CD8-positive, alpha-beta memory T cell (primary cell): ENCODE measurements at places on chromosomes 3 and 15.

- no peak overlapping the region for H3K4me3 ChIP-seq
- H3K36me3 ChIP-seq, result no peaks in the 10 kb centered on the region
- H3K4me1 ChIP-seq, result no peaks in the 10 kb centered on the region
- H3K27me3 ChIP-seq, result no peaks in the 10 kb centered on the region
Measured at GRCh38 chr3:133369068-133369440, 30.8 kb upstream of the BFSP2 start.

- DNase-seq, result peak; percentile 97
- H3K27me3 ChIP-seq, result no peaks in the 10 kb centered on the region
- peaks cover 32% of the 10 kb centered on the region for H3K4me1 ChIP-seq
- H3K4me3 ChIP-seq, result peak within 1 kb of the TSS; percentile 86
Measured at GRCh38 chr3:119293871-119294695, at the start of gene ARHGAP31. ARHGAP31 (plus strand) TSS chr3:119294383; CDS start chr3:119294905, 522 bp downstream.

GRCh38 chr3:126446791-126447190 is 28.9 kb downstream of the ZXDC start:
- H3K27me3 ChIP-seq, result no peaks in the 10 kb centered on the region
- H3K27ac ChIP-seq, result no peak overlapping the region
- H3K4me1 ChIP-seq, result no peaks in the 10 kb centered on the region
- H3K36me3 ChIP-seq, result peaks cover 4% of the 10 kb centered on the region
- no peak overlapping the region for H3K4me3 ChIP-seq
- no peak for DNase-seq

GRCh38 chr15:66138892-66139590 is 114.5 kb downstream of the MEGF11 start:
- H3K27me3 ChIP-seq, result no peaks in the 10 kb centered on the region
- no peaks in the 10 kb centered on the region for H3K36me3 ChIP-seq
- H3K27ac ChIP-seq, result no peak overlapping the region

- no peak for DNase-seq
- H3K4me3 ChIP-seq, result no peak overlapping the region
- no peak overlapping the region for H3K27ac ChIP-seq
- no peaks in the 10 kb centered on the region for H3K36me3 ChIP-seq
Measured at GRCh38 chr15:73885954-73886700, 12.8 kb downstream of the TBC1D21 start.

DNA sequence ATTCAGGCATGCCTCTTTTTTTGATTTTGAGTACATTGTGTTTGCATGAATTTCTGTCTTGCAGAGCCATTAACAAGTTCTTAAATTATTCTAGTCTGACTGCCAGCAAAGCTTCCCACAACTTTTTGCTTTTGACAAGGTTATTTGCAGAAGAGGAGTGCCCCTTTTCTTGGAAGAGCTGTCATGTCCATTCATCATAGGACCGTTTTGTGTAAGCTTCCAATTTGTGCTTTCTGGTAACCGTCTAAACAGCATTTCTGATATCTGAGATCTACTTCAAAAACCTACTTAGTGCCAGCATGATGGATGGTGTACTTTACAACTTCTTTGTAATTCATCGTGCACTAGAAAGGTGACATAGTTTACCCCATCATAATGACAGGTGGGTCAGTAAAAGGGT is 379.7 kb downstream of the NAALADL2 start:
- no peaks in the 10 kb centered on the region for H3K36me3 ChIP-seq
- H3K27me3 ChIP-seq, result no peaks in the 10 kb centered on the region
- no peak overlapping the region for H3K27ac ChIP-seq
- no peaks in the 10 kb centered on the region for H3K4me1 ChIP-seq

- no peaks in the 10 kb centered on the region for H3K36me3 ChIP-seq
- H3K27me3 ChIP-seq, result no peaks in the 10 kb centered on the region
- H3K4me1 ChIP-seq, result no peaks in the 10 kb centered on the region
- DNase-seq, result no peak
- no peak overlapping the region for H3K4me3 ChIP-seq
Measured at GRCh38 chr3:172673210-172673679, 37.6 kb downstream of the NCEH1 start.

- no peaks in the 10 kb centered on the region for H3K4me1 ChIP-seq
- H3K27ac ChIP-seq, result no peak overlapping the region
- no peaks in the 10 kb centered on the region for H3K36me3 ChIP-seq
- no peak overlapping the region for H3K4me3 ChIP-seq
Measured at GRCh38 chr15:77870195-77871065, 207.1 kb downstream of the TBC1D2B start.
